ENCODE measurements at places on chromosomes 11 and 22. TPM values are rescaled to one million over a fixed set of nuclear protein-coding genes. Genes with fewer than 3 reads are reported as not detected.

Gene SPI1
- total RNA-seq = 0.14 TPM

- DNase-seq = no peak
Observed at GRCh38 chr22:30731658-30732057, 37.0 kb downstream of the OSBP2 start.

DNA sequence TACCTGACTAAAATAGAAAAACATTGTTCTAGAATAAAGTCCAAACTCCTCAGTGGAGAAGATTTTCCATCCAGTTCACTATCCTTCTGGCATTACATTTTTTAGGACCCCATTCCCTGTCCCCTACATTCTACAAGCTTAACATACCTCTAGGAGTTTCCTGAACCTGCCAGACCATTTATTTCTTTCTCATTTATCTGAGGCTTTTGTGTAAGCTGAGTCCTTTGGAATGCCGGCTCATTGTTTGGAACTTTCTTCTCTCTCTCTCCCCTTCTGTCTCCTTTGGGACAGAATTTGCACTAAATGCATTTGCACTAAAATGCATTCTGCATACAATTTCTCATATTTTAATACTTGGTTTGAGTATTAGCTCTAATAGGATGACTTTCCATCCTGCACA, 393.0 kb upstream of the ANO3 start:
- DNase-seq = no peak

Gene OLFML1
- not detected for total RNA-seq
